ENCODE measurements at places on chromosomes 3 and 15.
A peak's percentile ranks its signal among the peaks of the same experiment; 100 is the strongest.

DNA sequence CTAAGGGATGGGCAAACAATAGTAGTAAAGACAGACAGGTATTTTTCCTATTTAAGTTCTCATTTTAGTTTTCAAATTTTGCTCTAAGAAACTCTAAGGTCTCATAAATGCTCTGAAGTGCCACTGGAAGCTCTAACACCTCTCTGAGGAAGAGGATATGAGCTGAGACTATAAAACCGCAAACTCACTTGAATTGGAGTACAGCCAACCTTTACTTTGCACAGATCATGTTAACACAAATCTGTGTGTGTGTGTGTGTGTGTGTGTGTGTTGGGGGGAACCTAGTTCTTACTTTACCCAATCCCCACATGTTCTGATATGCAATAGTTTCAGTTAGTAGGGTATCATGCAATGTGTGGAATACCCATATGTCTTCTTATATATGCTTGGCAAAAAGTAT, 446.8 kb downstream of the CHL1 start:
- DNase-seq, result no peak

DNA sequence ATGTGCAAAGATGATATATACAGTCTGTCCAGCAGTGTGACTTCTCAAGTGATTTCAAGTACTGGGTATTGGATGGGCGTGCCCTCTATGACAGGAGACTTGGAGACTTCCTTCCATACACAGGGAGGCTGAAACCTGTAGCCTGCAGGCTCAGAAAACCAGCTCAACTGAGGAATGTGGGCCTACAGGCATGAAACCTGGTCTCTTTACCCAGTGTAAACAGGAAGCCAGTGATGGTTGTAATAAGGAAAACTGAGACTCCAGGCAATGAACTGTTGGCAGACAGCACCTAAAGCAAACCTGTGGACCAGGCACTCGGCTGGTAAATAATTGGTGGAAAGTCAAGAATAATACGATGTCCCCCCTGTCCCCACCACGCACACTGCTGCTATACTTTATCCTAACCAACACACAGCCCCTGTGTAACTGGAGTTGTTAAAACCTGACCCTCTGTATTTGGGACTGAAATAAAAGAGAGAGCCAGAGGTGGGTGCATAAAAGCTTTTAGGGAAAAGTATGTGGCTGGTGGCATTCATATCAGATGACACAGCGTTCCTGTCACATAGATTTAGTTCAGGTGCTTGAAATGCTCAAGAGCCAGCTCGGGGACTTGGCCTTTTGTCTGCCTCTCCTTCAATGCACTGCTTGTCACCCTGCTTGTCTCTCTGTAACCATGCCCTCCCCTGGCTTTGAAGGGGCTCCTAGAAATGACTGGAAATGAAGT, 144.7 kb downstream of the TPRG1 start:
- DNase-seq, result no peak

GRCh38 chr15:40054855-40055575, 16.0 kb upstream of the SRP14 start:
- peak; percentile 70 for DNase-seq

DNA sequence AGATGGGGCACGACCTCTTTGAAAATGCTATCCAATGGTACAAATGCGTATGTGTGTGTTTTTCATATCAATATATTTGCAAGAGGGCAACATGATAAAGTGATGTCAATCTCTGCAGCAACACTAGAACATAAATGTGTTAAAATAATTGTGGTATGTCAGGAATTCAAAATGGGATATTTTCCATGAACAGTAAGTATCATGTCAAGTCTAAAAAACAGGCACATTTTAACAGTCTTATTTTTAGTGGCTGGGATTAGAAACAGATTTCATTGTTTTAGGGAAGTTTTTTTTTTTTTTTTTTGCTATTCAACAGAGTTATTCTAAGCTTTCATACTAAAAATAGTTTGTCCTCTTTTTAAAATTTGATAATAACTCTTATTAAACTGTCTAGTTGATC, 209.8 kb downstream of the GAP43 start:
- DNase-seq, result no peak

GRCh38 chr15:36004891-36005490, 459.0 kb upstream of the DPH6 start:
- no peak for DNase-seq

DNA sequence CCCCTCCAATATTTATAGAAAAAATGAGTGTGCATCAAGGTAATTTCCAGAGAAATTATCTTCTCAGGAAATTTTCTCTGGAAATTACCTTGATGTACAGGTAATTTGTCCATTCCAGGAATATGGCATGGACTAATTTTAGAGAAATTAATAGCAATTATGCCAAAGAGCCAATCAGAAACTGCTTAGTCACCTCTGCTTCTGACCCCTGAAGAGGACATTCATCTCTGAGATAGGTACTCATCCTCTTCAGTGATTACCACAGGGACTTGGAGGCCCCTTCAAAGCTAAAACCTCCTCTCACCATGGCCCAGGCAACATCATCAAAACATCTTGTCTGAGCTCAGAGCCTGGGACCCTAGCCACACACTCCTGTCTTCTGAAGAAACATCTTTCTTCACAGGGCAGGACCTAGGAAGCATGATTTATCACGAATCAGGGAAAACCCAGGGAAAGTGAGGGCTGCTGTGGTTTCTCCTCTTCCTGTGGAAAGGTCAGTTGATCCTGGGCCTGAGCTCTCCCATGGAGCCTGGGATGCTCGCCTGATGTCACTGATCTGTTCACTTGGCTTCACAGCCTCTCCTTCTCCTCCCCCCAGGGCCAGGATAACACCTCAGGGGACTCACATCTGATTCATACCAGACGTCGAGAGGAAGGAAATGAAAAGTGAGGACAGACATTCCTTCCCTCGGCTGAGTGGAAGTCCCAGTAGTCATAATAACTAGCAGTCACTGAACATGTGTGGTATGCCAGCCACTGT, 210.5 kb downstream of the DTWD1 start:
- peak; percentile 96 for DNase-seq

DNA sequence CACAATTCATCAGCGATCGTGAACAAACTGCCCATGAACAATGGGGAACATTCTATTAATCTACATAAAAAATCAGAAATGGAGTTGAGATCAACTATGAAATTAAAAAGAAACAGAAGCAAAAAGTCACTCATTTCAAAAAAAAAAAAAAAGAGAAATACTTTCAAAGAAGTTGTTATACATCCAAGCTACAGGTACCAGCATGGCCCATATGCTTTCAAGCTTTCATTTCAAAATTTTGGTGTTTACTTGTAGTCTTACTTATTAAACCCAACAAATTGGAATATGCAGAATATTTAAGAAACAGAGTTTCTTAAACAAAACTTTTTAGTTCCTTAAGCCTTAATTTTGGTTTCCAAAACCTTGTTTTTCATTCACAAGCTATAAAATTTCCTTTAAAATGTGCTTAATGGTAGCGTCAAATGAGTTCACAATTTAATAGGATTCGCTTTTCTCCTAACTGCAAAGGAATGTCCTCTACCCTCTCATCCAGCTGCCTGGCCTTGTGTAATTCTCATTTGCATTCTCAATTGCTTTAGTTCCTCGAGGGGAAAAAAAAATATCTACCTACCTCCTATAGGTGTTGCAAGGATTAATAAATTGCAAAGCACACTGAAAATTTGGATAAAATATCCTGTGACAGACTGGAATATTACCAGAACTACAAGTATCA, 565.2 kb downstream of the ROBO1 start:
- no peak for DNase-seq

DNA sequence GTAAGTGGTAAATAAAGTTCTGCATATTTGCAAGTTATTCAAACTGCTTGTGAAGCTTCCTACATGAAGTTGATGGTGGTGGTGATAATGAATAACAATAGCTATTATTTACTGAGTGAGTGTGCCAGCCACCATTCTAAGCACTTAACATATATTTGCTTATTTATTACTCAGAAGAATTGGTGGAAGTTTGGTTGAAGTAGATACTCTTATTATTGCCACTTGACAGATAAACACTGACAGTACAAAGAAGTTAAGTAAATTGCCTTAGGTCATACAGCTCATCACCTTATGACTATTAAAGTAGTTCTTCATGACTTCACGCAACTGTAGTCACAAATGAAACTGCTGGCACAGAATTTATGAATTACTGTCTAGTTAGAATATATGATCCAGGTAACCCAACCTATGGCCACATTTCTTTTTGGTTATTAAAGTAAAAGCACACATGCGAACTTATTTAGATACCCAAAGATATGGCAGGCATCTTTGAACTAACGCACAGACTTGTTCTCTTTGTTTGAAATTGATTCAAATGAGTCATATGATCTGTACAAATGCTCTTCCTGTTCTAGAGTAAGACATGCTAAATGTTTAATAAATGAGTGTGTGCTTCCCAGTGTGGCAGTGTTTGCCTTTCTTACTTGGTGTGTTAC, 99.8 kb upstream of the NR2F2 start:
- peak; percentile 60 for DNase-seq
